ENCODE measurements at places on chromosomes 7 and 10. TPM values are rescaled to one million over a fixed set of nuclear protein-coding genes. Genes with fewer than 3 reads are reported as not detected.

DNA sequence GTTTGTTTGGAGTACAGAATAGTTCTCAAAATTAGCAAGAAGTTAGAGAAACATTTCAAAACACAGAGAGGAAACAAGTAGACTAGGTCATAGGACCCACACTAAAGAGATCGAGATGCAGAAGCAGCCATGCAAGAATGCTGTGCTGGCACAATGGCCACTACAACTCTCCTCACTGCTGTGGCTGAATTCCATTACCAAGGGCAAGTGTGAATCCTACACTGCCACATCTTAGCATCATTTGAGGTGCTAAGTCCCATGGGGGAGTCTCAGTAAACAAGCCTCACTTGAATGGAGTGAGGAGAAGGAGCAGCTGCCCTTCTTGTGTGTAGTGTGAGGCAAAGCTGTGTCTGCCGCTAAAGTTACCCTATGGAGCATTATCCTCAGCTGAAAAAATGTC lies 56.7 kb downstream of the PCLO start:
- peak; percentile 73 for DNase-seq

The PNLIP gene
- not detected for total RNA-seq

DNA sequence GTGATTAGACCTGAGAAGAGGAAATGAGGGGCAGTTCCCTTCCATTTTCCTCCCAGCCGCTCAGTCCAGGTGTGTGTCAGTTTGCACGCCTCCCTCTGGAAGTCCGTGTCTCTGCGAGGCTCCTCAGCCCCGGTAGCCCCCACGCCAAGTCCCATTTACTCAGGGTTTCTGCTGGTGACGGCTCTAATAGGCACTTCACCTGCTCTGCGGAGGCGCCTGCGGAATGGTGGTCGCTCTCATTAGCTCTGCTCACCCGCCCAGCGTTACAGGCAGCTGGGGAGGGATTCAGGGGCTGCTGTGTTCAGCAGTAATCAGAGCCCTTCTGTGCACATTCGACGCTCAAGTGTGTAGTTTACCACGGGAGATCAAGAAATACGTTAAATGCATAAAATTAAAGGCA lies 179.9 kb downstream of the MGMT start:
- DNase-seq: no peak

The CDC14C gene
- not detected for total RNA-seq

GRCh38 chr10:104892879-104893617 lies 252.0 kb downstream of the SORCS3 start:
- no peak for DNase-seq

All from G401 (cell line).